ENCODE measurements at places on chromosomes 6 and 20. TPM values are rescaled to one million over a fixed set of nuclear protein-coding genes. Genes with fewer than 3 reads are reported as not detected.

HMGN3 gene
- total RNA-seq: 55.0 TPM

- peaks cover 21% of the 10 kb centered on the region for H3K27me3 ChIP-seq
- H3K4me1 ChIP-seq: peaks cover 9% of the 10 kb centered on the region
- DNase-seq: no peak
- H3K4me3 ChIP-seq: no peak overlapping the region
Observed at GRCh38 chr20:41364236-41364855, 2.3 kb downstream of the EMILIN3 start.

XKR7 gene
- not detected for total RNA-seq

CST5 gene
- not detected for total RNA-seq

- H3K27ac ChIP-seq: no peak overlapping the region
- DNase-seq: no peak
- H3K4me3 ChIP-seq: no peak overlapping the region
- no peaks in the 10 kb centered on the region for H3K36me3 ChIP-seq
- no peaks in the 10 kb centered on the region for H3K27me3 ChIP-seq
Observed at GRCh38 chr20:48812600-48813445, 15.0 kb downstream of the PREX1 start.

ZC3H12D gene
- 0.21 TPM for total RNA-seq

COL19A1 gene
- total RNA-seq: not detected

- no peaks in the 10 kb centered on the region for H3K36me3 ChIP-seq
- peaks cover 35% of the 10 kb centered on the region for H3K27me3 ChIP-seq
- no peak for DNase-seq
- no peak overlapping the region for H3K4me3 ChIP-seq
Observed at GRCh38 chr6:72042088-72042487, 155.7 kb downstream of the RIMS1 start.

DNA sequence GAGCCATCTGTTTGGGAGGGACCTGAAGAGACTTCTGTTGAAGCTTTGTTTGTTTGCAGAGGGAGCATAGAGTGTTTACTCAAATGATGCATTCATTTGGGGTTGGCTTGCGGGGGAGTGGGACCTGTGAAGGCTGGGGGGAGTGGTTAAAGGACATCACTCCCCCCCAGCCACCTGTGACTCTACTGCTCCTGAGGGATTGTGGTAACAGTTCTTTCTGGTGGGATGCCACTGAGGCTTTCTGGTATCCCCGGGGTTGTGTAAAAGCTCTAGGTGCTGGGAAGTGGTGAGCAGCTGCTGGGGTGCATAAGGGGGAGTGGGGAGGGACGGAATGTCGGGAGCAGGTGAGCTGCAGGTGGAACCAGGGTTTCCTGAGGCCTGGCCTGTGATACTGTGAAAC lies 239.2 kb upstream of the QKI start:
- DNase-seq: no peak
- no peak overlapping the region for H3K4me3 ChIP-seq
- H3K27ac ChIP-seq: no peak overlapping the region
- H3K36me3 ChIP-seq: no peaks in the 10 kb centered on the region
- H3K27me3 ChIP-seq: peaks cover 2% of the 10 kb centered on the region

DNA sequence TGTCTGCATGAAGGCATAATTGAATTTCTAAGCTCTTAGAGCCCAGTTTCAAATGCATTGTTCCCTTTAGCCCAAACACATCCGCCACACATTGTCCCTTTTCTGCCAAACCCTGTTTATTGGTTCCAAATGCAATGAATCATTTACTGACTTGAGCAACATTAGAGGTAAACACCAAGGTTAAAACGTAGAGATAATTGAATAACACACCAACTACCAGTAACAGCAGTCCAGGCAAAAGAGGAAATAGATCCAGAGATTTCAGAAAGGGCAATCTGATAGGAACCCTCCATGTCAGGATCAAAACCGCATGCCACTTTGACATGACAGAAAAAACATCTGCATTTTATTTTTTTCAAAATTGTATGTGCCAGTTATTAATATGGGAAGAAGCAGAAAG lies 114.8 kb downstream of the PKHD1 start:
- no peaks in the 10 kb centered on the region for H3K4me1 ChIP-seq
- no peaks in the 10 kb centered on the region for H3K36me3 ChIP-seq
- no peak overlapping the region for H3K4me3 ChIP-seq
- no peak overlapping the region for H3K27ac ChIP-seq

DNA sequence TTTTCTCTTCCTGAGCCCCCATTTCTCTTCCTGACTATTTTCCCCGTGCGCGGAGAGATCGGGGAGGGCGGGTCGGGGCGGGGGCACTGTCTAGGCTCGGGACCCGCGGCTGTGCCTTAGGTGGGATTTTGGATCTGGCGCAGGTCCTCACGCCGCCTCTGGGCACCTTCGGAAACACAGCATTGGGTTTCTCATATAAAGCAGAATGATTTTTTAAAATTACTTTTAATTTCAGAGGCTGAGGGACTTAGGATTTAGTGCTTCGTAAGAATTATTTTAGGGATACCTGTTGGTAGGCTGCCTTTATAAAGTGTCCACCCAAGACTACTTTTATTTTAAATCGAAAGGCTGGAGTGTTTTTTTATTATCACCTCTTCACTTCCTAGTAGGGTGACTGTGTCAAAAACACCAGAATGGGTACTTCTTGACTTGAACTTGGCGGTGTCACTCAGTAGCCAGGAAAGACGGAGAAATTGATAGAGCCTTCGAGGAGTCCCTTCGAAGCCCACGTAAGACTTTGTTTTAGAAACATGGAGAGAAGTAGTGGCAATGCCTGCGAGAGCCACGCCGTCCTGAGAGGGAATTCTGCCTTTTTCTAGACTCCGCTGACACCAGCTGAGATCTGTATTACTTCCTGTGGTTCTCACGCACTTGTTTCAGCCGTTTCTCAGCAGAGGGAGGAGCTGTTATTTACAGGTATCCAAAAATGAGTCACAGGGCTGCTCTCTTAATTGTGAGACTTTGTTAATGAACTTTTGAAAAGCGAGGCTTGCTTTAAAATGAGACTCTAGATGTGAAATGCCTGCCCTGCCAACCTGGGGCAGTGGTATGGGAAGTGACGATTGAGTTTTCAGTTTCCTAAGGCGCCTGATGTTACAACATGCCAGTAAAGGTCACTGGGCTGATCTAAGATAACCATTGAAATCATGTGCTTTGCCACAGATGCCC lies 667 bp downstream of the STX11 start:
- no peaks in the 10 kb centered on the region for H3K27me3 ChIP-seq
- H3K4me1 ChIP-seq: peaks cover 13% of the 10 kb centered on the region
- no peak for DNase-seq
- peak overlapping the region; percentile 83 for H3K4me3 ChIP-seq
- H3K36me3 ChIP-seq: no peaks in the 10 kb centered on the region

DNA sequence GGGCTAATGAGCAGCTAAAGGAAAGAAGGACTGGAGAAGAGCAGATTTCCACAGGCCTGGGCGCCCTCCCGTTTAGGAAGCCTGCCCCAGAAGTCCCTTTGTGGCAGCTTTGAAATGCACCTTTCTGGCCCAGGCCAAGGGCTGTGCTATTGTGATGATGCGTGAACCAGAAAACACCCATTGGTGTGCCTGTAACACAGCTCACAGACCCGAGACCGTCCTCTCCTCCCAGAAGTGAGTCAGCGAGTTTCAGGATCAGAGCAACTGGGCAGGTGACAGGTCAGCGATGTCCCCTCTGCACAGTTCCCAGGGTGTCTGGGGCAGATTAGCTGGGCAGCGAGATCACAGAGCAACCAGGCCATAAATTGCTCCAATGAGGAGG lies 71.9 kb upstream of the SULF2 start:
- H3K27me3 ChIP-seq: peaks cover 33% of the 10 kb centered on the region
- DNase-seq: no peak
- no peaks in the 10 kb centered on the region for H3K36me3 ChIP-seq
- no peak overlapping the region for H3K4me3 ChIP-seq
- H3K27ac ChIP-seq: no peak overlapping the region

DNA sequence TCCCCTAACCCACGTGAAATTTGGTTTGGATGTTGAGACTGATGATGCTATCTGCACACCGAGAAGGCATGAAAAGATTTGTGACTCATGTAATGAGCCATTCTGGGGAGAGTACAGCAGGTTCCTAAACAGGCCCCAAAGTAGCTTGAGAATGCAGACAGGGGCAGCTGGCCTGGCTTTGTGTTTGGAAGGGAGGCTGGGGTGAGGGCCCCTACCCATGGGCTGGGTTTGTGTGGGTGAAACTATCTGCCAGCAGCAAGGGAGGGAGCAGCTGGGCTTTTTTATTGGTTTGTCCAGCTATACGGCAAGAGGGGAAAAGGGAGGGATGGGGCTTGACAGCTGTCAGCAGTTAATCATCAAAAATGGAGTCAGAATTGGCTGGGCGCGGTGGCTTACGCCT lies 87.0 kb upstream of the RNF24 start:
- peaks cover 16% of the 10 kb centered on the region for H3K27me3 ChIP-seq
- no peaks in the 10 kb centered on the region for H3K36me3 ChIP-seq
- no peak overlapping the region for H3K4me3 ChIP-seq
- no peak overlapping the region for H3K27ac ChIP-seq
- peak; percentile 59 for DNase-seq
- H3K4me1 ChIP-seq: peaks cover 7% of the 10 kb centered on the region

ADGRF4 gene
- total RNA-seq: not detected

PTCHD4 gene
- total RNA-seq: 0.91 TPM

GRCh38 chr20:30486103-30486478 lies 771.4 kb upstream of the DEFB115 start:
- H3K4me1 ChIP-seq: no peaks in the 10 kb centered on the region
- no peak overlapping the region for H3K4me3 ChIP-seq
- H3K27ac ChIP-seq: no peak overlapping the region
- H3K36me3 ChIP-seq: no peaks in the 10 kb centered on the region

DNA sequence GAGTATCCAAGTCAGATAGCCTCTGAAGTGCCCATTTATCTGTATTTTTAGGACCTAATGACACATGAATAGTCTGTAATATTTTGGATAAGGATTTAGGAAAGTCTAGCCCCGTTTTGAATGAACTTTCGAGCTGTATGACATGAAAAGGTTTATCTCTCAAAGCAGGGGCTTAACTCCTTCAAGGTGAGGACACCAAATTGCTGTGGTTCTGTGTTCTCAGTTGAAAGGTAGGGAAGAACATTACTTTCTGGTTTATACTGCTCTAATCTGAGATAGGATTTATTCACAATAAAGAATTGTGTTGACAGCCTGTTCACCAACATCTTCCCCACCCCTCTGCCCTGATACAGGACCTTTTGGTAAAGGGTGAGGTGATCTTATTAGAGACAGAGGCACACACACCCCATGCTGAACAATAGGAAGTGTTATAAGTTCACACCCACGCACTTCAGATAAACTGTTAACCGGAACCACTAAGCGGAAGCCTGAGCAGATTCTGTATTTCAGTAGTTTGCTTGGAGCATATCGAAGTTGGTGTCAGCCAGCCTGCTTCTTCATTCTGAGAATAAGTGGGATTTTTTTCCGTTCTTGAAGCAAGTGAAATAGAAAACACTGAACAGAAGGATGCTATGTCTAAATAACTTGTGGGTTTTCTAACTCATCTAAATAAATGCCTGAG lies 223.3 kb downstream of the TMEM242 start:
- DNase-seq: no peak
- no peak overlapping the region for H3K4me3 ChIP-seq
- H3K27ac ChIP-seq: no peak overlapping the region
- H3K27me3 ChIP-seq: no peaks in the 10 kb centered on the region

GRCh38 chr20:53926428-53927028 lies 143.9 kb downstream of the BCAS1 start:
- no peaks in the 10 kb centered on the region for H3K27me3 ChIP-seq
- no peak for DNase-seq
- H3K4me3 ChIP-seq: no peak overlapping the region
- peak overlapping the region; percentile 54 for H3K27ac ChIP-seq
- peaks cover 17% of the 10 kb centered on the region for H3K4me1 ChIP-seq

RAB44 gene
- total RNA-seq: not detected

- no peak for DNase-seq
- no peak overlapping the region for H3K27ac ChIP-seq
- no peak overlapping the region for H3K4me3 ChIP-seq
Observed at GRCh38 chr6:128397996-128398395, 122.4 kb downstream of the PTPRK start.

DNA sequence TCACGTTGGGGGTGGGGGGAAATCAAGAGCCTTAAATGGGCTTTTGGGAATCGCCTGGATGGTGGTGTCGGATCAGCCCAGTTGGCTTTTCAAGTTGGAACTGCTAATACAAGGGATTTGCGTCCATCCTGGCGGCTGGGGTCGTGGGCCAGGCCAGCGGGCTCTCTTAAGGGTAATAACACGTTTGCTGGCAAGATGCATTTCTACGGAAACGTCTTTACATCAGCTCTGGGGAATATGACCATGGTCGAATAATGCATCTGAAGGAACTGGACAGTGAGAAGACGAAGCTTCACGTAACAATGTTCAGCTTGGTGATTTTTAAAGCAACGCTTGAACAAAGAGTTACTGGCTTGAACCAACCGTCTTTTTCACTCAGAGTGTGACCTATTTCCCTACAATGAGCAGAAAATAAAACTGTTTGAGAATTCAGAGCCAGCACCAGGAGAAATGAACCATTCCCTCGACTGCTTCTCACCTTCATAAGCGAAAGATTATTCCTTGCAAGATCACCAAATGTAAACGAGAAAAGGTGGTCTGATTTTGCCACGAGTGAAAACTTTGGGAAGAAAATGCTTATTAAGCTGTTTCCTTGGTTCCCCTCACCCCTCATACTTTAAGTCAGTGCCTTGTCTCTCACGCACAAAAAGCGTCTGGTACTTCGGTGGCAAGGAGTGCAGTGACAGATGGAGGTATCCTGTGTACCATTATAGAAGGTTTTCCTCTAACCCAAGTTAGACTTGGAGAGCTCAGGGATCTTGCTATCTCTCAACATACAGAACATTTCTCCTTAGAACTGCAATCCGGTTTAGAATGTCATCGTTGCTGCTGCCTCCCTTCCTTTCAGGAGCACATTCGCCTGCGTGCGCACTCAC lies 1.4 kb upstream of the MARCKS start:
- H3K4me1 ChIP-seq: peaks cover 38% of the 10 kb centered on the region
- H3K27ac ChIP-seq: no peak overlapping the region
- H3K27me3 ChIP-seq: no peaks in the 10 kb centered on the region
- DNase-seq: no peak
- peaks cover 15% of the 10 kb centered on the region for H3K36me3 ChIP-seq
- H3K4me3 ChIP-seq: no peak overlapping the region

SRSF12 gene
- total RNA-seq: 3.7 TPM

DNA sequence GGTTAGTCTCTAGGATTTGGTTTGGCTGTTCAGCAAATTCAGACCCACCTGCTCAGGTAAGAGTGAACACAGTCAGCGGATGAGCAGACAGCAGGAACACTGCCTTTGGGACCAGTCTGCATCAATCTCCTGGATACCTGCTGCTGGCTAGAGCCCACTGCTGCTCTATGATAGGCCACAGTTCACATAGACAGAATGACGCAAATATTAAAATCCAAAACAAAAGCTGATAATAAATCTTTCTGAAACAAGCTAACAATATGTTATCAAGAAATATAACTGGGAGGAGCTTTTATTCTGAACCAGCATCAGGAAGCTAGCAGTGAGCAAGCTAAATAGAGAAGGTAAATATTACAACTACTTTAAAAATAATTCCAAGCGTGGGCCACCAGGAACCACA lies at the start of gene TAAR1:
Gene TAAR1, minus strand, starts transcription at position 101 of the 400 bp plus-strand sequence. CDS start 13,179 bp downstream, outside the sequence.
- no peak within 1 kb of the TSS for H3K27ac ChIP-seq
- H3K4me1 ChIP-seq: no peaks in the 10 kb centered on the region
- no peak for DNase-seq
- no peak within 1 kb of the TSS for H3K4me3 ChIP-seq
- H3K36me3 ChIP-seq: no peaks in the 10 kb centered on the region

- H3K27me3 ChIP-seq: no peaks in the 10 kb centered on the region
- H3K27ac ChIP-seq: no peak overlapping the region
- no peak for DNase-seq
- H3K4me3 ChIP-seq: no peak overlapping the region
- H3K4me1 ChIP-seq: peaks cover 6% of the 10 kb centered on the region
Observed at GRCh38 chr20:5180421-5180820, 53.6 kb downstream of the CDS2 start.

USP49 gene
- total RNA-seq: 5.2 TPM
